Uterus (tissue), 4 donors: ENCODE measurements at places on chromosomes 5 and 9. TPM values are rescaled to one million over a fixed set of nuclear protein-coding genes. Genes with fewer than 3 reads are reported as not detected.

The TSSK1B gene
- total RNA-seq, result not detected

The PKD2L2 gene
- not detected for total RNA-seq

The ARHGEF28 gene
- total RNA-seq, result 11.9 TPM

The SIT1 gene
- not detected for total RNA-seq

The HSPA4 gene
- 67.4 TPM for total RNA-seq

The C9orf153 gene
- total RNA-seq, result 1.8 TPM

The UGT3A2 gene
- total RNA-seq, result not detected

DNA sequence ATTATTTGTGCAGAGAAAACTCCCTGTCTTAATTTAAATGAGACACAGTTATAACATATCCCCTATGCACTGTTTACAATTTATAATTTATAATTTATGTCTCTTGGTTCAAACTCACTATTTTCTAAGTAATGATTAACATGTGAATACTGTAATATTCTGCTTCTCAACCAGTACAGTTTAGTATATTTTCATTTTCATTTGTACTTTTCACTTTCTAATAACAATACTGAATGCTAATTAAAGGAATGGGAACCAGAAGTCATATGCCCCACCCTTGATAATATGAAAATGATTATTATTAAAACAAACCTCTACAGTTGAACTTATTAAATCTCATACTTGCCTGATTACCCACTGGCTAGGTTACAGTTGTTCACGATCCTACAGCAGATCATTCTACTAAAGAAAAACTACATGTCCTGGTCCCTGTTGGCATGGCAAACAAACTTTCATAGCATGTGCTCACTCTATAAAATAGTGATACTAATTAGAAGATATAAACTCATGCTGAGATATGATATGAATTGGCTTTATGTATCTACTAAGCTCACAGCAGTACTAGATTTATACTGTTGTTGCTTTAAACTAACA lies 66.4 kb downstream of the POU5F2 start:
- no peak for DNase-seq

GRCh38 chr5:101012880-101013279 lies 109.8 kb upstream of the ST8SIA4 start:
- DNase-seq, result no peak

DNA sequence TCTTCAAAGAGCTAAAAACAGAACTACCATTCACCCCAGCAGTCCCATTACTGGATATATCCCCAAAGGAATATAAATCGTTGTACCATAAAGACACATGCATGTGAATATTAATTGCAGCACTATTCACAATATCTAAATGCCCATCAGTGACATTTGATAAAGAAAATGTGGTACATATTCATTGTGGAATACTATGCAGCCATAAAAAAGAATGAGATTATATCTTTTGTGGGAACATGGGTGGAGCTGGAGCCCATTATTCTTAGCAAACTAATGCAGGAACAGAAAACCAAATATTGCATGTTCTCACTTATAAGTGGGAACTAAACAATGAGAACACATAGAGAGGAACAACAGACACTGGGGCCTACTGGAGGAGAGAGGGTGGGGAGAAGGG lies 38.7 kb downstream of the FCHO2 start:
- DNase-seq, result no peak

DNA sequence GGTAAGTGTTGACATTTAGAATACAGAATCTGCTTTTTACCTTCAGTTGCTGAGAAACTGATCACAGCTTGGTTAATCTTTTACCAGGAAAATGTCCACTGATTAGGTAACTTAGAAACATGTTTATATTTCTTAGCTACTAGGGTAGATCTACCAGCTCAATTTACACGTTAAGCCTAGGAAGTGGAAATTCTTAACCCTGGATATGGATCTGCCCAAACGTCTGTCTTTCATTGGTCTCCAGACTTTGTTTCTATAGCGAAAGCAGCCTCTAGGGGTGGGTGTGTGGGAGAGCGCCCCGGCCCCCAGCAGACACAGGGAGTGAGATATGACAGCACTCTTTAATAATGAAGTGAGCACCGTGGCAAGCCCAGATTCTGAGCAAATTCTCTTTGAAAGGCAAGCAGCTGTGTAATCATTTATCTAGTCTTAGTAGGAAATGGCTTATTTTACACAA lies 141.6 kb upstream of the ZNF608 start:
- no peak for DNase-seq

DNA sequence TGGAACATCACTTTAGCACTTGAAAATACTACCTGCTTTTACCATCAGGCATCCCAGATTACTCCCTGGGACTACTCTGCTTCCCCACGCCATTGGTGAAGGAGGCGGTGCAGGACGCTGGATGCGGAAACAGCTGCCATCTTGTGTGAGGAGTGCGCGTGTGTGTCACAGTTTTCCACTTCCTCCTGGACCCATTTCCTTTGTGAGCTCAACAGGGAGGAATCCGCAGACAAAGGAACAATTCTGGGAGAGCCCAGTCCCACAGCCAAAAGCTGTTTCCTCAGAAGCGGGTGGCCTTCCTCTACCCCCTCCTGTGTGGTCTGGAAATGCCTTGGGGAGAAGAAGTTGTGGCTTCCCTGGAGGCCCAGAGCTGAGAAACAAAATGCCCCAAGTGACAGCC lies 16.8 kb downstream of the AFAP1L1 start:
- DNase-seq, result peak; percentile 33

DNA sequence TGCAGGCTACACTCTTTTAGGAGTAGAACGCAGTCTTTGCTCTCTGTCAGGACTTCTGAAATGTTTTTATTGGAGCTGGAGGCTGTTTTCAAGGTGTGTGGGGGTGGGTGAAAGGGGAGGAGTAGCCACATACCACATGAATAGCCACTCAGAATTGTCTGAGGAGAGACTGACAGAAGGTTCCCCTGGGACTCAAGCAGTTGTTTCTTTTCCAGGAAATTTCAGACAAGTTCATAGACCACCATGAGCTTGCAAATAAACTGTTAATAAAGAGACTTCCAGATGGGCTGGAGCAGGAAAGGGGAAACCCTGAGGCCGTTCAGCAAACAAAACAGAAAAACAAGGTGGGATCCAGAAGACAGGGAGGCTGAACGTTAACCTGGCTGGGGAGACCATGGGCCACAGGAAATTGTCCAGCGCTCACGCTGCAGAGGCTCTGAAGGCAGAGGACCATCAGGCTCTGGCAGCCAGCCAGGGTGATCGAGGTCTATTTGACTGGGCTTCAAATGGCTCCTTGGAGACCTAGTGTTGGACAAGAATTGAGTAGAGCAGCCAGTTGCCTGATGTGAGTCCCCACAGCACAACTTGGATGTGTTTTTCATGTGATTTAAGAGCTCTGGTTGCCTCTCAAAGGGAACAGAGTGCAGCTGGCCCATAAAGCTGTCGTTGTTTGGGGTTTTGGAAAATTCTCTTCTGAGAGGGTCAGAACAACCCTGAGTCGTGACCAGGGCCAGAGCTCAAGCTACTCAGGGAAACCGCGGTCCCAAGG lies 159.2 kb upstream of the RAI14 start:
- peak; percentile 87 for DNase-seq

- DNase-seq, result no peak
Observed at GRCh38 chr5:53407373-53407772, 73.1 kb upstream of the FST start.
